ENCODE measurements at places on chromosomes 5 and 9.
A peak's percentile ranks its signal among the peaks of the same experiment; 100 is the strongest.

DNA sequence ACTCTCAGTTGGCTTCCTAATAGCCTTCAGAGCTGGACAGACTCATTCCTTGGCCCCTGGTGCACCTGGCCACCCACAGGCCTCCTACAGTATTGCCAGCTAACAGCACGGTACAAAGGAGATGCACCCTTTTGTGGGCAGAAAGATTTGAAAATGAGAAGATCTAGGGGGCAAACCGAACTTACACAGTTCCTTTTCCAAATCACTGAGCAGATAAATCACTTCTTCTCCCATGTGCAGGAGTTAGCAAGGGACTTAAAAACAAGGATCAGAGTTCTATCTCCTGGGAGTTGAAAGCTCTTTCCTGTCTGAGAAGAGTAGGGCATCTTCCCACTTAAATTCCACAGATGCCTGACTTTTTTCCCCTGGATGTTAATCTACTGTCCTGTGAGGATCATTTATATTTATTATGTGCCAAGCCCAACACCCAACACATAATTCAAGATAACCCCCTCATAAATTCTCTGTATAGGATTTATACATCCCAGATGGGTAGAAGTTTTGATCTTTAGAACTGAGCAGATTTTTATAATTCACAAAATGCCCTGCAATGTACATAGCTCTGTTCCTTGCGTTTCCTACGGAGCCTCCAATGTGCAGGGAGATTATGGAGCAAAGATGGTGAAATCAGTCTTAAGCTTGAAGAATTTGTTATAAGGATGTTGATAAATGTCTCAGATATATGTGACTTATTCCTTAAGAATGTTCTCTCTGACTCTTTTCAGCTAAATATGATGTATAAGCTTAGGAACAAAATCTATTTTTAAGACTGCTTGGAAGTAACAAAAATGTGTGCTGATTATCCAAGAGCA is 207.2 kb upstream of the DAPK1 start:
- peak; percentile 75 for DNase-seq

DNA sequence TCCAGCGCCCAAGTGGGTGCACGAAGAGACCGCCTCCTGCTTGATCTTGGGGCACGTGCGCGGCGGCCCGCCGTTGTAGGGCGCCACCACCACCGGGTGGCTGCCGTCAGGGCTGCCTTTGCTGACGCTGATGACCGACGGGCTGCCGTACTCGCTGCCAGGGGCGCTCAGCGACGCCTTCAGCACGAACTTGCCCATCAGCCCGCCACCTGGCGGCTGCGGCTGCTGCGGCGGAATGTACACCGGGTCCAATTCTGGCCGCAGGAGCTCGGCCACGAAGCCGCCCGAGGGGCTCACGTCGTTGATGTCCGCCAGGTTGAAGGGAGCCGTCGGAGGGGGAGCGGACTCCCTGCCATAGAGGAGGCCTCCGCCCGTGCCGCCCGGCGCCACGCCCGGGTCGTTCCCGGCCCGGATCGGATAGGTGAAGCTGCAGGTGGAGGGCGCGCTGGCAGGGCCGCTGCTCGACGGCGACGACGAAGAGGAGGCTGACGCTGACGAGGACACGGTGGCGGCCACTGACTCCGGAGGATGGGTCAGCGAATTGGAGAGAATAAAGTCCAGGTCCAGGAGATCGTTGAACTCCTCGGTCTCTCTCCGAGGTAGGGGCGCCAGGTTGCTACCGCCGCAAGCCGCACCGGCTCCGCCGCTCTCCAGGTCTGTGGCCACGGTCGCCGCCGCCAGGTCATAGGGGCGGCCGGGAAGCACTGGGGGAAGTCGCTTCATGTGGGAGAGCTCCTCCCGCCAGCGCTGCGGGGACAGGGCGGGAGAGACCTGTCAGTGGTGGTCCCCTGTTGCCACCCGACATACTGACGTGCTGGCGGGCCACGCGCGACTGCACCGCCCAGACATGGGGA is 1.8 kb downstream of the KLF4 start:
- no peak for DNase-seq

GRCh38 chr9:129283705-129284606 is 105.9 kb upstream of the IER5L start:
- DNase-seq: no peak

DNA sequence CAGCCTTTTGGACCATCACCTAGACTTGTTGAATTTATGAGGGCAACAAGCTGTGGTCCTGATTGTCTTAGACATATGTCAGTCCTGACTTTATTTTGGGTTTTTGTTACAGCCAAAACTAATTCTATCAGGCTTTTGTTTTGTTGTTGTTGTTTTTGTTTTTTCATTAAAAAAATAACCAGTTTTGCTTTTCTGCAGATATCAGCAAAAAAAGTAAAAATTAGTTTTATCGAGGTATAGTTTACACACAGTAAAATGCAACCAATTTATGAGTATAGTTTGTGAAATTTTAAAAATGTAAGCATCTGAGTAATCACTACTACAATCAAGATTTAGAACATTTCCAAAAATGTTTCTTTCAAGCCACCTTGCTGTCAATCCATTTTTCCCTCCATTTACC is 48.9 kb downstream of the WDR70 start:
- DNase-seq: no peak

- no peak for DNase-seq
Observed at GRCh38 chr5:50441493-50441955, 436 bp upstream of the EMB start.

DNA sequence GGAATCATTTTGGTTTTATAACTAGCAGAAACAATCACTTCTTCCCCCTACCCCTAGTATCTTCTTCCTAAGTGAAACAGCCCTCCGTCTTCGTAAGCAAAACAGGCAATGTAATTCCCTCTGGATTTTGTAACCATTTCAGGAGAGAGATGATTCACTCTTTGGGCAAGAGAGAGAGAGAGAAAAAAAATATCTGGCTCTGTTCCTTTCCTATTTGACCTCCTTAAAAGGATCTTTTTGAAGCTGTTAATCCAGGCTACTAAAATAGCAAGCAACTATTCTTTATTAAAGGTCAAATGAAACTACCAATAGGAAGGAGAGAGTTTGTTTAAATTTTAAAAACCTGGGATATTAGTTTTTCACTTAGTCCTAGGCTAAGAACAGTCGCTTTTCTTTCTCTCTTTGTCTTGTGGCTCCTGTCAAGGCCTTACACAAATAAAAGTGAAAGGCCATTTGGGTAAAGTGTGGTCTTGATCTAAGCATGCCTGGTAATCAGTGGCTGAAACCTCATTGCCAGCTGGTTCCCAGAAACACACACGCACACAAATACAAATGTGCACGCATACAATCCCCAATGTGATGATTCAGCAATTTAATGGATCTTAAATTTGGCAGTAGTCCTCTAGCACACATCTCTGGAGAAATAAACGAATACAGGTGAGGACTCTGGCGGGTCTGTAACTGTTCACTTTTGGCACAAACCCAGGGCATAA is 70.2 kb downstream of the PRUNE2 start:
- DNase-seq: peak; percentile 47

GRCh38 chr9:1051584-1052275 is 1.6 kb downstream of the DMRT2 start:
- no peak for DNase-seq

DNA sequence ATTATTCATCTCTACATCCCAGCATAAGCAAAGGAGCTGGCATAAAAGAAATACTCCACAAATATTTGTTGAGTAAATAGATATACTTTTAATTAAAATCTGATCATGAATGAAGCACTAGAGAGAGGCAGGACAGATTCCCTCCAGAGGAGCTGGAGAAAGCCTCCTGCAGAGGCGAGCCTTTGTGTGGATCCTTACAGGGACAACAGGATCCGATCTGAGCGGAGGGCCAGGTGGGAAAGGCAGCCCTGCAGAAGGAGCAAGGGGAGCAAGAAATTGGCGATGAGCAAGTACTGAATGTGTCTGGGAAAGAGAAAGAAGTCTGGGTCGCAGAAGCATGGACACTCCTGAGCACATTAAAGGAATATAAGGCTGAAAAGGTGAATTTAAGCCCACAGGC is 69.4 kb downstream of the EBF1 start:
- no peak for DNase-seq

DNA sequence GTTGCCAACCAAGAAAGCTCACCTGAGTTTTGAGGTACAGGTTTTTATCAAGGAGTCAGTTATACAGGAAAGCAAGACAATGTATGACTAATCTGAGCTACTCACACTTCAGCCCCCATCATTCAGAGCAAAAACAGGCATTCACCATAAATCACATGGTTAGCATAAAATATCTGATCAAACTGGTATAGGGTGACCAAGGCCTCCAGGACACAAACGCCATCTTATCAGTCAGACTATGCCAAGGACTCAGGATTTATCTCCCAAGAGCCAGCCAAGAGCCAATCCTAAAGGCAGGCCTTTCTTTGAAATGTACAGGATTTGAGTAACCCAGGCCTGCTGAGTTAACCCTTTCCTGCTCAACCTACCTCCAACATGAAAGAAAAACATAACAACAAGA is 313.0 kb upstream of the NREP start:
- DNase-seq: no peak

DNA sequence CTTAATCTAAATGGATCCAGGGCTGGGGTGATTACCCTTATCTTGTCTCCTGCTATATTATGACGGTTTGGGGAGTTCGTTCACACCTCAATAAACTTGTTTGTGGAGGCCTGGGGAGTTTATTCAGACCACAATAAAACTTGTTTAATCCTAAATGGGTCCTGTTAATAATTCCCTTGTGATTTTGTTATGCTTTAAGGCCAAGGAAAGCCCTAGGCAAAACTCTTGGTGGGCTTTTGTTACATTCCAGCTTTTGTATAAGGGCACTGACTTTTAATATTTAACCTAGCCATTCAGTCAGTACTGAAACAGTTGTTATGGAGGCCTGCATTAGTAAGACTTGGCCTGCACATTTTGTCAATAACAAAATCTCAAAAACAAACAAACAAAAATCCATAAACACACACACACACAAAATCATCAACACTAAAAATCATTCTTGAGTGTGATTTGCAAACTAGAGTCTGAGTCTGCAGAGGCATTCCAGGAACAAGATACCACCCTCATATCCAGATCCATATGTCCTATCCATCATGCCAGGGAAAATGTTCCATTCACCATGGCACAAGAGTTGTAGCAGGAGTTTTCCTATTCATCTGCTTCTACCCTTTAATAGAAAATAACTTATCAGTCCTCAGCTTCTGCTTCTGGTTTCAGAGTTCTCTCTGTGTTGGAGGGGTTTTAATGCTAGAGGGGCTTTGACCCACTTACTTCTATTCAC is 421.7 kb downstream of the AGTPBP1 start:
- DNase-seq: no peak

DNA sequence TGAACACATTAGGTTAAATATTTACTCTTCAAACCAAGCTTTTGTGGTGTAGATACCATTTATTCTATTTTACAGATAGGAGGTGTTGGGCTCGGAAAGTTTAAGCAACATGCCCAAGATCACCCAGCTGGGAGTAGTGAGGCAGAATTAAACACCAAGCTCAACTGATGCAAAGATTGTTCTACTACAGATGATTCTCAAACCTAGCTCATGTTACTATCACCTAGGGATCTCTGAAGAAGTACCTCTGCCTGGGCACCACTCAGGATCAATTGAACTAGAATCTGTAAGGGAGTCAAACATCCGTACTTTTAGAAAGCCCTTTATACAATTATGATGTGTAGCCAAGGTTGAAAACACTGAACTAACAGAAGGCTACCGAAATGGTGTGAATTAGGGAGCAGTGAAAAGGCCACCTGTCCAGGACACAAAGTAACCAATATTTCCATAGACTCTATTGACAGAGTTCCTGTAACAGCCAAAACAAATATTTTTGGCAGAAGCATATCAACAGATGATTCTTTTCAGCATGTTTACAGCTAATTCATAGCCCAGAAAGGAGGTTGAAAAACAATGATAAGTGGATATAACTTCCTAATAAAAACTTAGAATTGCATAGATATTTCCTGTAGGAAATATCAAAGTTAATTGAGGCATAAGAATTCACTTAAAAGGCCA is 158.5 kb upstream of the PTGER4 start:
- DNase-seq: no peak

DNA sequence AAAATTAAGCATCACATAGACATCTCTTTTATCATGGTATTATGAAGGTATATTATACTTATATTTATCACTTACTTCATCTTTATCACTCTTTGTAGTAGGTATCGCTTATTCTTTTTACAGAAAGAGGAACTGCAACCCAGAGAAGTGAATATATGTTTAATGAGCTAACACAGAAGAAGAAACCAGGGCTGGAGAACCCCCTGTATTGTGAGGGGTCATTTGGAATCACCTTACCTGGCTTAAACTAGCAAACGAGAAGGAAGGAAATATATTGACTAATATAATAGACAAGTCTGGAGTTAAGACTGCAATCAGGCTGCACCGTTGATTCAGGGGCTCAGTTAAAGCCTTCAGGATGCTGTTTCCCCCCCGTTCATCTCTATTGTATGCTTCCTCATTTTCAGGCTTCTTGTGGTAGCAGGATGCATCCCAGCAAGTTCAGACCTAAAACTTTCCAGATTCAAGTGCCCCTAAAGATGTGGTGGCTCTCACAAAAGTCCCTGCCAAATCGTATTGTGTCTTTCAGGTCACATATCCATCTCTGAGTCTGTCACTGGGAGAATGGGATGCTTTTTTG is 146.4 kb downstream of the GCNT1 start:
- no peak for DNase-seq

- no peak for DNase-seq
Observed at GRCh38 chr5:17917465-17917864, 283.2 kb downstream of the TAF11L14 start.

- no peak for DNase-seq
Observed at GRCh38 chr9:16656432-16657169, 213.9 kb downstream of the BNC2 start.

- DNase-seq: peak; percentile 45
Observed at GRCh38 chr5:171272996-171273970, 35.8 kb upstream of the TLX3 start.

GRCh38 chr5:149782895-149783586 is 52.9 kb downstream of the PPARGC1B start:
- no peak for DNase-seq

- DNase-seq: no peak
Observed at GRCh38 chr9:133603135-133603927, 5.9 kb downstream of the FAM163B start.

- DNase-seq: no peak
Observed at GRCh38 chr5:1292139-1292538, 2.7 kb downstream of the TERT start.

- peak; percentile 100 for DNase-seq
Observed at GRCh38 chr9:112041536-112042243, 133.4 kb downstream of the SUSD1 start.

GRCh38 chr5:125064621-125065438 is 318.4 kb upstream of the ZNF608 start:
- DNase-seq: no peak

DNA sequence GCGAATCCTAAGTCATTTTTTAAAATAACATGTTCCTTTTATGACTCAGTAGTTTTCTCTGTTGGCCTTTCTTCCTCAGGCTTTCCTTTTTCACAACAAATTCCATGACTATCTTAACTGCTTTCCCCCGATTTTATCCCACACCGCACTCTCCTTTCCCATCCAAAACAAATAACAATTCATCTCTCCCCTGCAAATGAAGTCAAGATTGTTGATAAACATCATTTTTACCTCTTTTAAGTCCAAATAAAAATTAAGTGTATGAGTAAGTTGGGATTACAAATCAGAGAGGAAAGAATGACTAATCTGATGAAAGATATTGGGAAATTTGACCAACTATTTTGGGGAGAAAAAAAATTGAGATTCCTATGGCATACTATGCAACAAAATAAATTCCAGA is 47.3 kb downstream of the SEC61B start:
- peak; percentile 87 for DNase-seq

GRCh38 chr5:61466017-61466416 is 134.0 kb downstream of the ZSWIM6 start:
- no peak for DNase-seq

- DNase-seq: no peak
Observed at GRCh38 chr5:102600964-102601363, 102.2 kb upstream of the SLCO6A1 start.

- DNase-seq: no peak
Observed at GRCh38 chr5:60007729-60008128, 114.2 kb upstream of the PDE4D start.
